Putamen (tissue), 1 donor: ENCODE measurements at places on chromosomes 4 and X.
A peak's percentile ranks its signal among the peaks of the same experiment; 100 is the strongest.

GRCh38 chrX:2342281-2342688 is 158.5 kb downstream of the DHRSX start:
- DNase-seq: no peak

- DNase-seq: no peak
Measured at GRCh38 chr4:34091451-34091850, 2152.9 kb downstream of the ARAP2 start.

GRCh38 chr4:41509451-41509866 is 28.5 kb upstream of the LIMCH1 start:
- peak; percentile 65 for DNase-seq

DNA sequence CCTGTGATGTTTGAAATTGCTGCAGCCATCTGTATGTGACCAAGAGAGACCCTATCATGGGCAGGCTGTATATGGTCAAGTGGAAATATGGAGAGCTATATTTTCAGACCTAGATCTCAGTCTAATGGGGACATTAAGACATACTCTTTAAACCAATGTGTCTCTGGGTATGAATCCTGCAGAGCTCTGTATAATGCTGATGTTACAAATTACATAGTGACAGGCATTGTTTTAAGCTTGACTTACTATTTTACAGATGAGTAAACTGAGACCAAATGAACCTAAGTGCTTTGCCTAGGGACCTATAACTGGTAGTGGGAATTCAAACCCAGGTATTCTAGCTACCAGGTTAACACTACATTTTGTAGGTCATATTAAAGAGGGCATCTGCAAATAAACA is 71.3 kb upstream of the GRXCR1 start:
- no peak for DNase-seq

- no peak for DNase-seq
Measured at GRCh38 chrX:119071381-119071780, 1.4 kb upstream of the CT47C1 start.

DNA sequence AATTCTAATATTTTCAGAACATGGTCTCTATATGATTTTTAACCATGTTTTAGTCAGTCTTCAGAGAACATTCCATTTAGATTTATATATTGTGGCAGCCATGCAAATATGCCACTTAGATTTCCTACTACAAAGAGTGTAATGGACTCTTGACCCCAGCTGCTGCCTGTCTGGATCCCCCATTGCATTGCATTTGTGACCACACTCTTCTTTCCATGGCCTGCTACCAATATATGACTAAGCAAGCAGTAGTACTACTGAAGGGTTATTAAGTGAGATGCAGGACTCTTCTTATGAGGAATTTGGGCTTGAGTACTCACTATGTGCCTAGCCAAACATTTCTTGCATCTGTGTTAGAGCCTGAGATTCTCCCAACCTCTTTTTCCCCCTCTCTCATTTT is 306.8 kb downstream of the PDHA2 start:
- DNase-seq: no peak
